Anterior cingulate cortex (tissue), 58 donors: ENCODE measurements at places on chromosomes 1 and 21.

- no peak for DNase-seq
Observed at GRCh38 chr21:46413365-46413696, 45.4 kb upstream of the DIP2A start.

GRCh38 chr1:232974971-232975370 lies 24.6 kb downstream of the NTPCR start:
- DNase-seq: no peak

- no peak for DNase-seq
Observed at GRCh38 chr1:206551986-206552326, 44.6 kb downstream of the RASSF5 start.

DNA sequence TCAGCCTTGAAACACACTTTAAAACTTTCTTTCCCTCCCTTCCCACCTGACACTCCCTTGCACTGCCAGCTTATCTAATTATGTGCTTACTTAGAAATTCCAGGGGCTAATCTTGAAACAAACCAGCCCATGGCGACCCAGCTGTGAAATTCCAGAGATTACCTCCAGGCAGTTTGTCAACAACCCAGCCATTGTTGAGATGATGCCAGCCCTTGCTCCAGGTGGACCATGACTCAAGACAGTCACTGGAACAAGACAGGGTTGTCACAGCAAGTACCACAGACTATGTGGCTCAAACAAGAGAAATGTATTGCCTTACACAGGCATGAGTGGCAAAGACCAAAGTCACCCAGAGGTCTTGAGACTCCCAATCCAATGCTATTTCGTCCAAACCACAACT lies 7.9 kb downstream of the FYB2 start:
- no peak for DNase-seq

- no peak for DNase-seq
Observed at GRCh38 chr1:206866062-206866461, 639 bp downstream of the IL20 start.

DNA sequence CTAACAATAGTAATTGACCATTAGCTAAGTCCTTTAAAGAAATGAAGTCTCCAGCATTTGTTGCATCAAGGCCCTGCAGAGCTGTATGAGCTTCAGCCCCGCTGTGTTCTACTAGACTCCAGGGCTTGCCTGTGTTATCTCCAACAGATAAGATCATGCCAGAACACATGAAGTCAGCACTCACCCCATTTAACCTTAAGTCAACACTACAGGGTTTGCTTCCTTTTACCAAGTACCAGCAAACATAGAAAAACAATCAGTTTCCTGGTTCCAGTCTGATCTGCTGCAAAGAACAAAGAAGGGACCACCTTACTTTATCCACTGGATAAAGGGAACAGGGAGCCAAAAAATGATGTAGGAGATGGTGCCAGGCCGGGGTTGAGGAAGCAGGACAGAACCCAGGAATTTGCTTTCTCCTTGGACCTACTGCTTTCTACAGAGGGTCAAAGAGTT lies 41.3 kb upstream of the ENAH start:
- DNase-seq: no peak

- DNase-seq: no peak
Observed at GRCh38 chr1:24970926-24971875, 41.1 kb upstream of the RUNX3 start.

DNA sequence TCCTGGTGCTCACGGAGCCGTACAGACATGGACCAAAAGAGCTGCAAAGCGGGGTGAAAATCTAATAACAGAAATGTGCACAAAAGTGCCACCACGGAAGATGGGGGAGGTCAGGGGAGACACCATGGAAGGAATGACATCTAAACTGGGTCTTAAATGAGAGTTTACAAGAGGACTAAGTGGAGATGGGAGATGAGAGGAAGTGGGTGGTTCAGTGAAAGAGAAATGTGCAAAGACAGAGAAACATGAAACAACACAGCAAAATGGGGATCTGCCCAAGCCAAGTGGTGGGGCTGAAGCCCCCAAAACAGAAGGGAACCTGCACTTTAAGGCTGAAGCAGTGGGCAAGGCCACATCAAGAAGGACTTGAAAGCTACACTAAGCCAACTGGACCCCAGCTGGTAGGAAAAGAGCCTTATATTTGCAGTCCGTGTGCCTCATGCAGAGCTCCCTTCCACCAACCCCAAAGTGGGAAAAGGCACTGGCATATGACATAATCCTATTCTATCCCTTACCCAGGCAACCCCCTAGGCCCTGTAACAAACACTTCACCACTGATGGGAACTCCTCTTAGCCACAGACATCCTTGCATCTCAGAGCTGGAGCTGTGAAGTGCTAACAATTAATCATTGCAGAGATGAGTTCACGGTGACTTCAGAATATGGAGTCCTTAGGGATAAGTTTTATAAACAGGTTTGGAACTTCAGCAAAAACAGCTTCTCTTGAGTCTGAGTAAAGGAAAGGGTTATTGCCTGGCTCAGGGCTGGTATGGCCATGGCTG lies 198.6 kb upstream of the EDN2 start:
- DNase-seq: no peak

- DNase-seq: peak; percentile 36
Observed at GRCh38 chr21:20968391-20968790, 29.8 kb upstream of the NCAM2 start.

DNA sequence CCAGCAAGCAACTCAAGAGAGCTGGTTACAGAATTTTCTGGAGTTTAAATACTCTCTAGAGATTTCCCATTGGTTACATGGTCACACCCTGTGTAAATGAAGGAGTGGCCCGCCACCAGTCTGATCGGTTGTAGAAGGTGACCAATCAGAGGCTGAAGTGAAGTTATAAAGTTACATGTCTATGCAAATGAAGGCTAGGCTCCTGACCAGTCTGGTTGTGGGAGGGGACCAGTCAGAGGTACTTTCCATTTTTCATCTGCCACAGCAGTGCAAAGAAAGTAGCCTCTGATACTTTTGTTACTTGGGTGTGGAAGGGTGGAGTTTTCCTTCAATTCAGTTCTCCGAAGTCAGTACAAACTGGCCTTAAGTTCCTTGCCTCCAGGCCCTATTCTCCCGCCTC lies 273.7 kb downstream of the BARHL2 start:
- no peak for DNase-seq
